ENCODE measurements at places on chromosomes 12 and 14.
A peak's percentile ranks its signal among the peaks of the same experiment; 100 is the strongest.

GRCh38 chr12:52739963-52740362 is 36.6 kb upstream of the KRT77 start:
- no peak for DNase-seq

DNA sequence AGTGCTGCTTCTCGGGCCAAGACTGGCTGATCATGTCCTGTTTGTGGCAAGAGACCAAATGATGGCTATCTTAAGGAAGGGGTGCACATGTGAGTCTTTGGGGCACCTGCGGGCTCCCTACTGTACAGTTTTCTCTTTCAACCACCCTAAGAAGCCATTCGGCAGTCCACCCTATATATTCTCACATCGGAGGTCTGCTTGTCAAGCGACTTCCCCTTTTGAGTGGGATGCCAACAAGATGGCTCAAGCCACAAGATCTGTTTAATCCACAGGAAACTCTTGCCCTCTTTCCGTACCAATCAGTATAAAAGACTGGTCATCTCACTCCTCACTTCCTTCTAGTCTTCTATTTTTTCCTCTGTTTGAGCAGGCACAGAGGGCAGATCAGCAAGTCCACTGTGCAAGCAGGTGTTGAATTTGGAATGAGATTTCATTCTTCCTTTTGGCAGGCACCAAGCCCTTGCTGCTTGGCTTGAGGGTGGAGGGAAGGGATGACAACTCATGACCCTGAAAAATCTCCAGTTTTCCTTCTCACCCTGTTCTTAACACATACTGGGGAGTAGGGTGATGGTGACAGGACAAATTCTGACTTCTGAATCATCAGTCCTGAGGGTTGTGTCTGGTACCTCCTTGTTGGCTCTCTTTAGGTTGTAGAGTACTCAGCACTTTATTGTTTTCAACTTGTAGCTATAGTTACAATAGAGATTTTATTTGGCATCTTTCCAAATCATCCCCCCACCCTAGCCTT is 17.6 kb downstream of the LACRT start:
- no peak for DNase-seq

GRCh38 chr14:44741431-44741830 is 220.3 kb downstream of the KLHL28 start:
- no peak for DNase-seq

GRCh38 chr12:52245259-52245961 is 12.4 kb downstream of the KRT7 start:
- DNase-seq: no peak

- no peak for DNase-seq
Measured at GRCh38 chr14:96631621-96632362, 129.6 kb downstream of the PAPOLA start.

DNA sequence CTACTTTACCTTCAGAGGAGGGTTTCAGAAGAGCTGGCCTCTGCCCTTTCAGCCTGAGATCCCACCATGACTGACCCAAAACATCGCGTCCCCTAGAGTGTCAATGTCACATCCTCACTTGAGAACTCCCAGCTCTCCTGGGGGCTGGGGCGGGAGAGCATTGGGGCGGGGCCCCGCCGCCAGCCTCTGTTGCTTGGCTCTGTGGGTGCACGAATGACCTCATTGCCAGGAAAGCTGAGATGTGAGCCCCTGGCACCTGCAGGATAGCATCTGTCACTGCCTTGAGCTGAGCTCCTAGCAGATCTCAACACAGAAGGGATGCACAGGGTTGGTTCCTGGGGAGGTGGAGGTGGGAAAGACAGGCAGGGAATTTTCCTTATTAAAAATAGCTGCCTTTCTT is 20.6 kb upstream of the MYL2 start:
- no peak for DNase-seq

DNA sequence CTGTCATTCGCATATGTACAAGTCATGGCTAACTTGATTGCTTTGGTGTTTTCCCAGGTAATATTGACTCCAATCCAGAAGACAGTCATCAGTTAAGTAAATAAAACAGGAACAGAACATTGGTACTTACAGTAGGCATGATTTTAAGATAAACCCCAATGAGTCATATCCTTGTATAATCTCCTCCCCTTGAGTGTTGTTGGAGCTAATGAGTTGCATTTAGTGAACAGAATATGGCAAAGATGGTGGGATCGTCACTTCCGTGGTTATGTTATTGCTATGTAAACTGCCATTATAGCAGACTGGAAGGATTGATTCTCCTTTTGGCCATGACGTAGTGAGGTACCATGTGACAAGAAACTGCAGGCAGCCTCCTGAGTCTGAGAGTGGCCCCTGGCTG is 102.2 kb downstream of the TMX1 start:
- DNase-seq: no peak

GRCh38 chr14:68964300-68965093 is 14.6 kb downstream of the ACTN1 start:
- DNase-seq: peak; percentile 58

DNA sequence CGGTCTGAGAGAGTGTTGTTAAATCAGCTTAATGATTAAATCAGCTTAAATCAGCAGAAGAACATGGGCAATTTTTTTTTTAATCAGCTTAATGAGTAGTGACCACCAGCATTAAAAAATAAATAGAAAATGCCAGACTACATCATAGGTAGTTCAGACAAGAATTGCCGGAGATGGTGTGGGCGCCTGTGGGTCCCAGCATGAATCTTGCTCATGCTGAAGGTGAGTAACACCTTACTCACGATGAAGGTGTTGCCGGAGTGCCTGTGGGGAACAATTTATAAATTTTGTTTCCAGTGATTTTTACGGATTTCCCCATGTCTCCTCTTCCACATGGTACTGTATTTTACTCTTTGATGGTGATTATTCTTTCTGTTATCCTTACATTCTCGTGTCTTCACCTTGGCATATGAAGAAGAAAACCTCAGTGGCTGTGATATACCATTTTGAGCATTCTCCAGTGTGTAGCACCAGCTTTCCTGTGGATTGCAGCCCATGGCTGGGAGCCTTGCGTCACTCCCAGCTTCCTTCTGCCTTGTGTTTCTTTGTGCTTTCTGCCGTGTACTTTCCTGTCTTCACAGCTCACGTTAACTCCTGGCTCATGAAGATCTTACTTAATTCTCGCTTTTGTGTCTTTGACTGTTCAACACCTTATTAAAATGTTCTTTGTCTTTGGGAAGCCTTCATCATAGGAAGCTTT is 4.7 kb downstream of the TDRD9 start:
- no peak for DNase-seq

GRCh38 chr12:87383680-87384079 is 645.5 kb downstream of the C12orf50 start:
- no peak for DNase-seq

- no peak for DNase-seq
Measured at GRCh38 chr14:93114068-93114710, 1.5 kb downstream of the ITPK1 start.

DNA sequence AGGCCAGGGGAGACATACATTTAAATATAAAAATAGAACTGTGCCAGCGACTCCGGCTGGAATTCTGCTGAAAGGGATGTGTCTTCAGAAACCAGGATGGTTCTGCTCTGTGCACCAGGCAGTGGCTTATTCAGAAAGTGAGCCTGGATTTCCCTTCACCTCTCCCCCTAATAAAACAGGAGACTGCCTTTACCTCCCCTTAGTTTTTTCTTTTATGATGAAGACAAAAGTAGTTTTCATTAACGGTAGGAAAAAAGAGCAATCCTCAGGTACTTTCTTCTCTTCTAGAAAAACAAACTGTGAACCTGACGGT is 346 bp downstream of the SLC7A8 start:
- DNase-seq: no peak

GRCh38 chr14:104321802-104322130 is 183.4 kb downstream of the KIF26A start:
- DNase-seq: no peak

GRCh38 chr12:77940011-77940423 is 109.3 kb downstream of the NAV3 start:
- no peak for DNase-seq

DNA sequence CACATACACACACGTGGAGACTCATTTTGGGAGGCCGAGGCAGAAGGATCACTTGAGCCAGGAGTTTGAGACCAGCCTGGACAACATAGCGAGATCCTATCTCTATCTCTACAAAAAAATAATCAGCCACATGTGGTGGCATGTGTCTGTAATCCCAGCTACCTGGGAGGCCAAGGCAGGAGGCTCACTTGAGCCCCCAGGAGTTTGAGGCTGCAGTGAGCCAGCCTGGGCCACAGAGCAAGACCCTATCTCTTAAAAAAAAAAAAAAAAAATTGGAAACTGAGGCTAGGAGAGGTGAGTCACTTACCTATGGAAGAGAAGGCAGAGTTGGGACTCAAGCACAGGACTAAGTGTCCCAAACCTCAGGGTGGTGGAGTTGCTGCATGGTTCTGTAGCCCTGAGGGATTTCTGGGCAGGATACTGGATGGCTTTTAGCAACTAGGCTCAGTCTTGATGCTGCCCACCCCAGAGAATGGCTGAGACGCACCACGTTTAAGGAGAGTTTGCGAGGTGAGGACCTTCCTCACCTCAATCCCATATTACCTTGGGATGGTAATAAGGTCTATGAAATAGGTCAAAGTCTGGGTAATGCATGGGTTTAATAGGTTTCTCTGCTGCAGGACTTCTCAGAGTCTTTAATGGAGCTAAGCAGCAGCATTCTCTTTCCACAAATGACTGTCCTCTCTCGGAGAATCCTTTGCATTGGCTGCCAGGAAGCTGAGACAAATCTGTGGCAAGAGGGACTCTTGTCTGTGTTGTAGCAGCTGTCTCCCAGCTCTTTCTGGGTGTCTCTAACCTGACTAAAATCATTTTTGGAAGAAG is 35.6 kb downstream of the SH2B3 start:
- DNase-seq: no peak

- peak; percentile 0 for DNase-seq
Measured at GRCh38 chr14:85764822-85765221, 234.9 kb downstream of the FLRT2 start.

- peak; percentile 4 for DNase-seq
Measured at GRCh38 chr14:72318648-72319047, 386.4 kb downstream of the RGS6 start.

DNA sequence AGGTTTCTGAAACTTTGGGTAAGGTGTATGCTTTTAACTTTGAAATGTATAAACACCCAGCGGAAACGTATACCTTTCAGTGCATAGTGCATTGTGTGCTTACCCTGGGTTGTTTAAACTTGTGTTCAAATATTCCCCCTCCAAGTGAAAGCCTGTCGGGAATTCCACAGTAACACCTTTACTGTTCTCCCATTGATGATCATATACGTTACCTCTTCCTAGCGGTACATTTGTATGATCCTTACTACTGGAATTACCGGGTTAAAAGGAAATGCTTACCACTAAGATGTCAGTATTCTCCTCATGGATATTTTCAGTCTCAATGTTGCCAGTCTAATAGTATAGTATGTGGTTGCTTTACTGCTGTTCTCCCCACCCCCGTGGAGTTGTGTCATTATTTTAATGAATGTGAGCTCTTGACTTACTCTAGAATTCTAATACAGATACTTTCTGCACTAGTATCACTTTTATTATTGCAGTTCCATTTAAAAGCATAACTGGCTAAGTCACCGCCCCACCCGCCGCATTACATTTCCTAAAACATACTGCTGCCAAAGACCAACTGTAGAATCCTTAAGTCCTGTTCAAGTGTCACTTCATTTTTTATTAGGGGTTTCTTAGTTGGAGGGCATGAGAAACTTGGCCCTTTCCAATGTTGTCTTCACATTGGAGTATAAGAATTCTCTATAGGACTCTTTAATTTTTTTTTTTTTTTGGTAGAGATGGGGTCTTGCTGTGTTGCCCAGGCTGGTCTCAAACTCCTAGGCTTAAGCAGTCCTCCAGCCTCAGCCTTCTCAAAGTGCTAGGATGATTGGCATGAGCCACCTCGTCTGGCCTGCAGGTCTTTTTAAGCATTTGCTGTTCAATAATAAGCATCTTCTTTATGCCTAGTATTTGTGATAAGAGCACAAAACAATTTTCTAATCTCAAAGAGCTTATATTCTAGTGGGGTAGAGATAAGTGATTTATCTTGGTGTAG is 24.9 kb downstream of the NUDT4 start:
- no peak for DNase-seq

- DNase-seq: no peak
Measured at GRCh38 chr12:115323223-115323905, 639.4 kb upstream of the TBX3 start.

- no peak for DNase-seq
Measured at GRCh38 chr12:119694111-119694510, 26.2 kb downstream of the PRKAB1 start.

DNA sequence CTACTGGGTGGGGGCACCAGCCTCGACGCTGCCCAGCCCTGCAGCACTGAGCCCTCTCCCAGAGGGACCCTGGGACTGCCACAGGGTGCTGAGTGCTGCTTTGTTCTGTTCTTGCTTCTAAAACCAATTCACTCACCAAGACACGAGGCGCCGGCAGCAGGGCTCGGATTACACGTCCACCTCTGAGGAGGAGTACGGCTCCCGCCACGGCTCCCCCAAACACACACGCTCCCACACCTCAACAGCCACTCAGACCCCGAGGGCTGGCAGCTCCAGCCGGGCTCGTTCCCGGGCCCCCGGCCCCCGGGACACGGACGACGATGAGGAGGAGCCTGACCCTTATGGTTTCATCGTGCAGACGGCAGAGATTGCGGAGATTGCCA is 24.3 kb downstream of the CEP170B start:
- DNase-seq: no peak

- DNase-seq: no peak
Measured at GRCh38 chr12:10030446-10030845, at the start of gene CLEC9A. Gene CLEC9A (plus strand): TSS chr12:10030682. CDS start chr12:10052688, 22,006 bp downstream.

DNA sequence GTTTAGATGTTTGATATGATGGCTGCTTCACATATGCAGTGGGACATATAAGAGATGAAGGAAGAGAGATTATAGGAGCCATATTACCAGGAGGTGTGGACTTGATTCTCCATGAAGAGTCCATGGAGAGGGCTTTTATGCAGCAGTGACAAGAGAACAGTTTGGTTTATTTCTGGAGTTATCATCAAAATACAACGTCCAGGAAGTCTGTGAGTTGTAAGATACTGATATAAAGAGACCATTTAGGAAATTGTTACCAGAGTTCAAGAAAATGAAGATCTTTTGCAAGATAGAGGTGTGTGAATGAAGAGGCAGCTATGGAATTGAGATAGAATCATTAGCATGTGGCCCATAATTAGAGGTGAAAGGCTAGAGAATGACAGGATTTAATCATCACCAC is 431.7 kb downstream of the NPAS3 start:
- DNase-seq: no peak

Data from HuH-7 (cell line).